ENCODE measurements at places on chromosomes 11 and 22.

GRCh38 chr11:11981840-11982239, 26.6 kb downstream of the DKK3 start:
- DNase-seq, result no peak

DNA sequence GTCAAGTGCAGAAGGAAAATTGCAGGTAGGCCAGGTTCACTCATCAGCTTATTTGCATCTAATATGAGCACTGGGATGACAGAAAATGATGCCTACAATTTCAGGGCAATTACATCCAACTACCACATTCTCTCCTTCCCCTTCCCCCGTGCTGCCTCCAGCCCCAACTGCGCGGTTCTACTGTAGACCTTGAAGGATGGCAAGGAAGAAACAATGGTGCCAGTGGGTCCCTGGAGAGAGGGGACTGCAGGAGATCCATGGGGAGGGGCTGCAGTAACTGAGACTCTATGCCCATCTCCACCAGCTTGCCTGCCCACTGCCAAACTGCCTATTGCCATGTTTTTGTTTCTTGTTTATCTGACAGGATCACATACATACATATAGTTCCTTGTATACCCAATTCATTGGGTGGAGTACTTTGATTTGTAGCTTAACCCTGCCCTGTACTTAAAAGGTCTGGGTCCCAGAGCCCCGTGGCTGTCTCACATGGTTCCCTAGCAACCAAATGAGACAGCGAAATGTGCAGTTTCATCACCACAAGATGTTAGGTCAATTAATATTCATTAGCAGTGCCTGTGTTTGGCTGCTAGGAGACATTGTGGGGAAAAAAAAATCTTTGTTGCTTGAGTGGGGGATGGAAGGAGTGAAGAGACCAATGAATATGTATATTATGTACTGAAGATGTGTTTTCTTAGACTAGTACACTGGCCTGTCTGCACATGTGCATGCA, 253.5 kb upstream of the PLET1 start:
- DNase-seq, result no peak

DNA sequence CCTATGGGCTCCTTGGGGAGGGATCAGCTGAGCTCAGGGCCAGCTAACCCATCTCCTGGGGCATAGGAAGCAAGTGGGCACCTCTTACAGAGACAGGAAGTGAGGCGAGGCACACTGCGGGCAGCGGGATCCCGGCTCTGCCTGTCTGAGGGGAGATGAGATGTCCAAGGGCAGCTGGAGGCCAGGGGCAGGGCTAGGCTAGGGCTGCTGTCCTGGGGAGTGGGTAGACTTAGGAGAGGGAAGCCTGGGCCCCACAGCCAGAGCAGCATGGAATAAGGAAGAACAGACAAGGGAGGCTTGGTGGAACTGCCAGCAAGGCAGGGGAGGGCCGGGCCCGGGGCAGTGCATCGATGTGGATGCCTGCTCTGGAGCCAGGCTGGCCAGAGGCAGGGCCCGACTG, 76.3 kb downstream of the MORC2 start:
- no peak for DNase-seq

GRCh38 chr11:9250139-9250582, 15.0 kb downstream of the DENND5A start:
- DNase-seq, result no peak

DNA sequence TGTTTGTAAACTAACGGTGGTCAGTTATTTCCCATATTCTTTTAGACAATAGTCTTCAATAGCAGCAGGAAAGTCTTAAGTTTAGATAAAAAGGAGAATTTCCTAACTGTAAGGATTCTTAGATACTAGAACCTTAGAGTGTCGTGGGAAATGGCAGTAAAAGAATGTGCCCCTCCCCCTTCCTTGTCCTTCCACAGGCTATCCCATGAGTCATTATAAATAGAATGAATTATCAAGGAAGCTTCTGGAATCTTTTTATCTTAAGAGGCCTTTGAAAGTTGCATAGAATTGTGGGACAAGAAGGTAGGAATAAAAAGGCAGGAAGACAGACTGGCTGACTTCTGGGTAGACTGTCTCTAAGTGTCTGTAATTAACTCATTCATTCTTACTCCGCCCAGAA, 165.2 kb upstream of the TBCEL start:
- no peak for DNase-seq

GRCh38 chr11:74012074-74012809, 3.4 kb upstream of the UCP3 start:
- no peak for DNase-seq

- no peak for DNase-seq
Measured at GRCh38 chr11:72871119-72871518, 56.9 kb downstream of the ATG16L2 start.

GRCh38 chr11:58639669-58640068, 17.2 kb downstream of the CNTF start:
- DNase-seq, result no peak

- no peak for DNase-seq
Measured at GRCh38 chr22:39624501-39624821, 53.9 kb downstream of the CACNA1I start.

- no peak for DNase-seq
Measured at GRCh38 chr11:7532405-7533145, 18.8 kb downstream of the PPFIBP2 start.

- DNase-seq, result no peak
Measured at GRCh38 chr11:117819096-117820040, 5.2 kb downstream of the FXYD2 start.

GRCh38 chr11:134612140-134613030, 200.3 kb upstream of the B3GAT1 start:
- DNase-seq, result no peak

DNA sequence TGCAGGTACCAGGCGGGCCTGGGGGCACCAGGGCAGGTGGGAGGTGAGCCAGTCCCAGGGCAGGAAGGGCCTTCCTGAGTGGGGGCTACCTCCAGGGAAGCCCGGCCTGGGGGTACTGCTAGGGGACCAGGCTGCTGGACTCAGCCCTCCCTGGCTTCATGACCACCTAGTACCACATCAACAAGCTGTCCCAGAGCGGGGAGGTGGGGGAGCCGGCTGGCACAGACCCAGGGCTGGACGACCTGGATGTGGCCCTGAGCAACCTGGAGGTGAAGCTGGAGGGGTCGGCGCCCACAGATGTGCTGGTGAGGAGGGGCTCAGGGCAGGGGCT, 6.7 kb downstream of the TRPT1 start:
- no peak for DNase-seq

- DNase-seq, result no peak
Measured at GRCh38 chr11:95699631-95700470, 89.7 kb downstream of the FAM76B start.

DNA sequence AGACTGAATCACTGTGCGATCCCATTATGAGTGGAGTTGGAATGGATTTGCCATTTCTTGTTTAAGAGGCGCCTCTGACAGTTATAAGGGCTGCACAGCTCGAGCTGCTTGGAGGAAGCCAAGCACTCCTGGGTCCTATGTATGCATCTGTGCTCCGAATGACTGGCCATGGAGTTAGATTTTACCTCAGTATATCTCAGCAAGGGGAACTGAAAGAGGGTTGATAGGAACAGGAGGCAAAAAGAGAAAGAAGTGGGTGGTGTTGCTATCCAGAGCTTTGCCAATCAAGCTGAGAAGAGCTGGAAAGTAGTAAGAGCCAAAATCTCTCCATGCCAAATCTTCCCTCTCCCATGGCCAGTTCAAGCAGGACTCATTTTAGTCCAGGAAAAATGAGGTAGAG, 632.0 kb upstream of the KIRREL3 start:
- DNase-seq, result no peak

GRCh38 chr22:20115691-20116375, at the start of gene RANBP1:
RANBP1 (plus strand) TSS chr22:20116104; CDS start chr22:20116185, 81 bp downstream.
- DNase-seq, result no peak

- no peak for DNase-seq
Measured at GRCh38 chr11:13249992-13250391, 27.6 kb upstream of the BMAL1 start.

- DNase-seq, result no peak
Measured at GRCh38 chr22:23251445-23252093, 71.3 kb downstream of the BCR start.

GRCh38 chr11:57116654-57117053, 65.1 kb upstream of the LRRC55 start:
- no peak for DNase-seq

DNA sequence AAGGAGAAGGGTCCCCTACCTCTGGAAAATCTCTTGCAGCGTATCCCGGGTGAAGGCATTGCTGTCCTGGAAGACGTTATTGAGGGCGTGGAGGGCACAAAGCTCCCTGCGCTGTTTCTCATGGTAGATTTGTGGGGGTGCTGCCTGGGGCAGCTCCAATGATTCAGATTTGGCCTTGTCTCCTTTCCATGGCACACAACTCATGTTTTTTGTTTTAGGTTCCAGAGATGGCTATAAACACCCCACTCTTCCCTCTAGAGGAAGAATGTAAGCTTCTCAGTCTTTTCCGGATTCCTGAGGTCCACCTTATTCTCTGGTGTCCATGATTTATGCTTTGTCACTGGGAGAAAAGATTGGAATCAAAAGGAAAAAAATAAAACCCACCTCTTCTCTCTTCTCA, 959 bp downstream of the JOSD1 start:
- DNase-seq, result no peak

- DNase-seq, result no peak
Measured at GRCh38 chr11:70080763-70081162, 2.6 kb downstream of the ANO1 start.

GRCh38 chr11:64713016-64713707, 9.8 kb downstream of the NRXN2 start:
- DNase-seq, result no peak

GRCh38 chr22:41801147-41801819, 804 bp downstream of the CCDC134 start:
- no peak for DNase-seq

DNA sequence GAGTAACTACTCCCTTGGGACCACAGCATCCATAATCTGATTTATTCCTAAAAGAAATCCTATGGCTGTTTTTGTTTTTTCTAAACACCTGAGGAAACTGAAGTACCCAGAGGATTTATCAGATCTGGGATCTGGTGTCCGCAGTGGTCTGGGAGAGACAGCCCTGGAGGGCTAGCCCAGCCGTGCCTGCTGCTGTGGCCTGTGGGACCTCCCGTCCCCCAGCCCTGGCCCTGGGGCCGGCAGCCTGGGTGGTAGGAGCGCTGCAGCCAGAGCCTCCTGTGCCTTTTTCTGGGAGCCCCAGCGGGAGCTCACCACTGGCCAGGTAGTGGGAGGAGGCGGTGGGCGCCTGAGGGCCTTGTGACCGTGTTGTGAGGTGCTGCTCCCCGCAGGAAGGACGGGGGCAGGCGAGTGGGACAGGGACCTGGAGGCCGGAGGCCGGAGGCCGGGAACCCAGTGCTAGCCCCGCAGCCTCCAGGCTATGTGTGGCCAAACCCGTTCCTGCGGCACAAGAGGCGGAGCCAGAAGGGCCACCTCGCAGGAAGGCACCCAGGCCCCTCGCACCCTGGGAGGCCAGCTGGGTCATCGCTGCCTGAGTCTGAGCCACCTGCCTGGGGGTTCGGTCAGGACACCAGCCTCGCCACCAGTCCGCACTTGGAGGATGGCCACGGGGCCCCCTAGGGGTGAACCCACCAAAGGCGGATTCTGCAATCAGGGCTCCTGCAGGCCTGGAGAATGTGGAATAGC, 18.2 kb upstream of the C11orf96 start:
- DNase-seq, result no peak

- no peak for DNase-seq
Measured at GRCh38 chr11:7576726-7577290, 63.0 kb downstream of the PPFIBP2 start.

GRCh38 chr11:44737245-44738085, 10.7 kb downstream of the TSPAN18 start:
- no peak for DNase-seq

- DNase-seq, result no peak
Measured at GRCh38 chr11:75011872-75012271, 23.1 kb downstream of the NEU3 start.

DNA sequence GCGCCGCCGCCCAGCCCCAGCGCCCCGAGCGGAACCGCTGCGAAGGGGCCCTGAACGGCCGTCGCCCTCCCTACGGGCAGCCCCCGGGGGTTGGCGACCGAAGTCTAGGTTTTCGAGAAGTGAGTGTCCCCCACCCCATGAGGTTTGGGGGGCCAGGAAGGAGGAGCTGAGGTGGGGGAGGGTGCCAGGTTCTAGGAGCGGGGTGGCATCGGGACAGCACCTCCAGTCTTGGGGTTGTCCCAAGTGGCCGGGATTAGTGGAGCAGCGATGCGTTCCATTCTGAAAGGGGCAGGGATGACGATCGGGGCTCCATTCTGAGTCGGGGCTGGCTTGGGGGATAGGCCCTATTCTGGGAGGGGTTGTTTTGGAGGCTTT, 408 bp downstream of the PPP2R5B start:
- no peak for DNase-seq

DNA sequence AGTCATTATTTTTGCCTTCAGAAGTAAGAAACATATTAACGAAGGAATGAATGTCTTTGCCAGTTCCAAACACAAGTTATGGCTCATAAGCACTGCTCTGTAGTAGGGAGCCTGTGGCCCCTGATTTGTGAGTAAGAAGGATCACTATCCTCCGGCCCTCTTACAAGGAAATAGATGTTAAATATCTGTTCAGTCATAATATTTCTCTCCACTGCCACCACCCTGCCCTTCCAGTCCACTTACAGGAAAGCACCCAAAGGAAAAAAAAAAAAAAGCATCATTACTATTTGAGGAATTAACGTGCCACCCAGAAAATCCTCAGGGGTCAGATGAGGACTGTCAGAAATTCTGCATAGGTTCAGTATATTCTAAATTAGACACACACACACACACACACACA, 123.4 kb downstream of the ETS1 start:
- no peak for DNase-seq

Data from activated CD8-positive, alpha-beta memory T cell treated with anti-CD3 and anti-CD28 coated beads for 4 hours (primary cell).